ENCODE measurements at places on chromosomes 2 and 18.

DNA sequence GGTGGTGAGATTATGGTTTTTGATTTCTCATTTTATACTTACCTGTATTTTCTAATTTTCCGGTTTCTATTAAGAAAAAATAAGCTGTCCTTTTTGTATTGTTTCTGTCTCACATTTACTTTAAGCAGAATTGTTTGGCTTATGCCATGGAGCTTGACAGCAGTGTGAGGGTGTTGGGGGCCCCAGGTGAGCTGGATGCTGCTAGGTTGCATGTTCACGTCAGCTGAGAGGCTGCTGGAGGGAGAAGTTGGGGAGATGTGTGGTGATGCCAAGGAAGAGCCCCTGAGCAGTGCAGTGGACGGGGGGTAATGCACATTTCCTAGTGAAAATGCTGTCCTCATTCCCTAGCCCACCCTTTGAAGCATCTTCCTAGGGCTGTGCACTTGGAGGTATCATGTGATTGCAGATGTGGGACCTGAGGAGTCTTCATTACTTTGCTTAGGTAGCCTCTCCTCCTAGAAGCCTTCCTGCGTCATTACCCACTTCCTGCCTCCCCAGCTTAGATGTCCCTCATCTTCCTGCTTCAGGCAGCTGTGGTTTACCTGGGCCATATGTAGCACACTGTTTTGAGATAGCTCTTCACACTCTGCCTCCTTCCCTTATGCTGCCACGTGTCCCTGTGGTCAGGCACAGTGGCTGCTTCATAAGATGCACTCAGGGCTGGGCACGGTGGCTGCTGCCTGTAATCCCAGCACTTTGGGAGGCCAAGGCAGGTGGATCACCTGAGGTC, 16.2 kb downstream of the ATG16L1 start:
- DNase-seq: no peak

- no peak for DNase-seq
Measured at GRCh38 chr2:177669625-177670330, 277.2 kb downstream of the AGPS start.

DNA sequence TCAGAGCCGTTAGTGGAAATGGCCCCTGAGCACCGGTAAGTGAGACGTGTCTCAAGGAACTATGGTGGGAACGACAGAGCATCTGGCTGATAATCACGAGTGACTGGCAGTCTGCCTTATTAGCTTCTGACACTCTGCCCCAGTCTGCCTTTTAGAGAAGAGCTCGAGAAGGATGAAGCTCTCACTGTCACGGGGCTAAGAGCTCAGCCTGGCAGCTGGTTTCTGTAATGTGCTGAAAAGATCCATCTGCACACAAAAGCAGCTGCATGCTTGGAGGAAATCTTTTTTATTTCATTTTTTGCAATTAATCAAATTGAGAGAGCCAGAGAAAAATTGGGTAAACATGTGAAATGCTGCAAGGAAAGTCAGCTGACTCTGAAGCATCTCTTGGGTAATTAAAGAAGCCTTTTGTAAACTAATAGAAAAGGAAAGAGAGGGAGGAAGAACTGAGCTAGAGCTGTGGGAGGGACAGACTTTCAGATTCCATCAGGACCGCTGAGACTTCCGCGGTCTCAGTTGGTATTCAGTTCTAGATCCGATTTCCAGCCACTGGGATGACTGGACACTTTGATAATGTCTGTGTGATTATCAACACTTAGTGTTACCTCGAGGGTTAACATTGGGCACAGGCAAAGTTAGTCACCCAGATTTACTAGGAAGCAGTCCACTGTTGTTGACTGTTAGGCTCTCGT, 24.4 kb downstream of the MBP start:
- peak; percentile 79 for DNase-seq

- no peak for DNase-seq
Measured at GRCh38 chr2:8142461-8142860, 539.4 kb upstream of the ID2 start.

DNA sequence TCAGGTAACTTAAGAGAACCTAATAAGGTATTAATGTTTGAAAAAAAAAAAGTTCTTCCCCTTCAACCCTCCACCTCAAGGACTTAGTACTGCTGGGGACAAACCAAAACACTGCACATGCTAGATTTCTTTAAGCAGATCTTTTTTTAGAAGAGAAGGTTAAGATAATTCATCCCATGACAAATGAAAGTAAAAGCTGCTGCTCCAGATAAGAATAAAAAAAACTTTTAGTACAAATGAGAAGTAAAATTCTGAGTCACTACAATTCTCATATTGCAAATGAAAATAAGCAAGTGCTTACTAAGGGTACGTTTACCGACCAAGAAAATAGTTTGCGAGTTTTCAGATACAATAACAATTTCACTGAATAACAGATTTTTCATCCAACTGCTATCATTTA, 8.9 kb downstream of the STAM2 start:
- DNase-seq: no peak

DNA sequence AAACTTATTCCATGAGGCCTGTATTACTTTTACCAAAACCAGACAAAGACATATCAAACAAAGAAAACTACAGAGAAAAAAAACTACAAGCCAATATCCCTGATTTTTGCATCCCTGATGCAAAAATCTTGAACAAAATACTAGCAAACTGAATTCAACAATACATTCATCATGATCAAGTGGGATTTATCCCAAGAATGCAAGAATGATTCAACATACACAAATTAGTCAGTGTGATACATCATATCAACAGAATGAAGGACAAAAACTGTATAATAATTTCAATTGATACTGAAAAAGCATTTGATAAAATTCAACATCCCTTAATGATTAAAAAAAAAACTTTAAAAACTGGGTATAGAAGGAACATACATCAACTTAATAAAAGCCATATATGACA, 106.8 kb downstream of the SLC39A10 start:
- DNase-seq: no peak

- DNase-seq: no peak
Measured at GRCh38 chr2:228902176-228902575, 368.9 kb downstream of the PID1 start.

GRCh38 chr2:143682436-143683055, 553.3 kb downstream of the ARHGAP15 start:
- DNase-seq: no peak

GRCh38 chr18:12408247-12408869, 629 bp downstream of the PRELID3A start:
- no peak for DNase-seq

- DNase-seq: no peak
Measured at GRCh38 chr2:189144700-189145211, 34.8 kb downstream of the COL5A2 start.

DNA sequence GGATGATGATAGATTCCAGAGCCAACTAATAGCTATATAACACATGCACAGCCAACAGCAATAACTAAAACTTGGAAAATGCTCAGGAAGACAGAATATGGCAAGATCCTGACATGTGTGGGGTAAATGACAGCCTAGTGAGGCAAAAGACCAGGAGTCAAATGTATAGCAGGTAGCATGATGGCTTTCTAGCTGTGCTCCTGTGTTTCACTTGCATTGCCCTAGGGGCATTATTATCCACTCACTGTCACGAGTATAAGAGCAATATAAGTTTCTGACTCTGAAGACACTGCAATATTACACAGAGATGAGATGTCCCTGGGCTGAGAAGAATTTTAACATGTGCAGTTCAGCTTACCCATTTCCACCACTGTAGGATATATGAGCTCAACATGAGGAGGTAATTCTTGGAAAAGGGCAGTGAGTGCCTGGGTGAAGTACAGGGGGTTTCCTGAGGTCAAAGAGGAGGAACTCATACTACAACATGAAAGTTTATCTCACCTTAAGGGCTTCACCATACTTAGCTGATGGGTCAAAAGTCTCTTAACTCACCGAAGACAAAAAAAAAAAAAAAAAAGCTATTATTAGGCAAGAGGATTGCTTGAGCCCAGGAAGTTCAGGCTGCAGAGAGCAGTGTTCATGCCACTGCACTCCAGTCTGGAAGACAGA, 1385.6 kb upstream of the SLC39A10 start:
- no peak for DNase-seq

GRCh38 chr18:30387401-30387800, 655.1 kb downstream of the DSC3 start:
- DNase-seq: no peak

- DNase-seq: no peak
Measured at GRCh38 chr18:36298126-36298741, 721 bp downstream of the FHOD3 start.

- DNase-seq: no peak
Measured at GRCh38 chr18:58447402-58448095, 181.3 kb downstream of the ALPK2 start.

- DNase-seq: no peak
Measured at GRCh38 chr2:166520604-166521003, 26.6 kb upstream of the SCN7A start.

- DNase-seq: no peak
Measured at GRCh38 chr2:175170659-175171304, 2.8 kb upstream of the ATF2 start.

DNA sequence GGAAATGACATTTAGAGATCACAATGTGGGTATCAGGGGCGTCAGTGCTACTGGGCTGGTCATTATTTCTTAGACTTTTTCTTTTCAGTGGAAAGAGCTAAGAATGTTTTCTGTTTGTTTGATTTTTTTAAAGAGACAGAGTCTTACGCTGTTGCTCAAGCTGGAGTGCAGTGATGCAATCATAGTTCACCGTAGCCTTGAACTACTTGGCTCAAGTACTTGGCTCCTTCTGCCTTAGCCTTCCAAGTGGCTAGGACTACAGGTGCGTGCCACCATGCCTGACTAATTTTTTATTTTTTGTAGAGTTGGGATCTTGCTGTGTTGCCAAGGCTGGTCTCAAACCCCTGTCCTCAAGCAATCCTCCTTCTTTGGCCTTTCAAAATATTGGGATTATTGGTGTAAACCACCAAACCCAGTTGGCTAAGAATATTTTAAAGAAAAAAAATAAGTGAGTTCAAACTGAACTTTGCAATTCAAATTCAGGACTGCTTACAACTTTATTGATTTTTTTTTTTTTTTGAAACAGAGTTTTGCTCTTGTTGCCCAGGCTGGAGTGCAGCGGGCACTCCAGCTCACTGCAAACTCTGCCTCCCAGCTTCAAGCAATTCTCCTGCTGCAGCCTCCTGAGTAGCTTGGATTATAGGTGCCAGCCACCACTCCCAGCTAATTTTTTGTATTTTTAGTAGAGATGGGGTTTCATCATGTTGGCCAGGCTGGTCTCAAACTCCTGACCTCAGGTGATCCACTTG, 154.2 kb downstream of the MIB1 start:
- DNase-seq: no peak

DNA sequence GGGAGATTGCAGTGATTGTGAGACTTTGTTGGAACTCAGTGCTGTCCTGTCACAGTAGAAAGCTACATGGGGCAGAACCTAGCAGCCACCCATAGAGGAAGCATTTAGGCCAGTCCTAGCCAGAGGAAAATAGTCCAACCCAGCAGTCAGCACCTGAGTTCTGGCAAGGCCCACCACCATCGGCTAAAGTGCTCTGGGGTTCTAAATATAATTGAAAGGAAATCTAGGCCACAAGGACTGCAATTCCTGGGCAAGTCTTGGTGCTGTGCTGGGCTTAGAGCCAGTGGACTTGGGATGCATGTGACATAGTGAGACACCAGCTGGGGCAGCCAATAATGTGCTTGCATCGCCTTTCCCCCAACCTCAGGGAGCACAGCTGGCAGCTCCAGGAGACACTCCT, 28.9 kb upstream of the ACTR2 start:
- DNase-seq: no peak

DNA sequence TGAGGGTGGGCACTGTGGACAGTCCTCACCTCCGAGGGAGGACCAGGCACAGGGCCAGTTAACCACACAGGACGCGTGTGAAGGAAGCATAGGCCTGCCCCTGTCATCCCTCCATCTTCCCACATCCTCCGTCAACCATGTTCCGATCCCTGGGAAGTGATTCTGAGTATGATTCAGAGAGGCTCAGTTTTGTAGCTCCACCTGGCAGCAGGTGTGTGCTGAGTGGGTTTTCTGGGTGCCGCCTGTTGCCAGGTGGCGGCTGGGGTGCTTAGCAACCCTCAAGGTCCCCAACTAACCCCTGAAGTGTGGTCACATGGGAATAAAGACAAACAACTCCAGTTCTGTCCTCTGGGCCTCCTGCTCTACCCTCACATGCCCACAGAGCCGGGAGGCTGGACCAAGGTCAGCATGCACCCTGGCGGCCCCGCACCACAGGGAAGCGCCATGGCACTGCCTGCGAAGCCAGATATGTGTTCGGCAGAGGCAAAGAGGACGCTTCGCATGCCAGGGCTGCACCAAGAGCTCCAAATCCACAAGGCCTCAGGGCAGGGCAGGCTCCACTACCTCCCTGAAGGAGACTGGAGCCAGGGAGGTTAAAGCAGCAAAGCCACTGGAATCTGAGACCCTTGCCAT, 60.0 kb downstream of the ADCY3 start:
- no peak for DNase-seq

DNA sequence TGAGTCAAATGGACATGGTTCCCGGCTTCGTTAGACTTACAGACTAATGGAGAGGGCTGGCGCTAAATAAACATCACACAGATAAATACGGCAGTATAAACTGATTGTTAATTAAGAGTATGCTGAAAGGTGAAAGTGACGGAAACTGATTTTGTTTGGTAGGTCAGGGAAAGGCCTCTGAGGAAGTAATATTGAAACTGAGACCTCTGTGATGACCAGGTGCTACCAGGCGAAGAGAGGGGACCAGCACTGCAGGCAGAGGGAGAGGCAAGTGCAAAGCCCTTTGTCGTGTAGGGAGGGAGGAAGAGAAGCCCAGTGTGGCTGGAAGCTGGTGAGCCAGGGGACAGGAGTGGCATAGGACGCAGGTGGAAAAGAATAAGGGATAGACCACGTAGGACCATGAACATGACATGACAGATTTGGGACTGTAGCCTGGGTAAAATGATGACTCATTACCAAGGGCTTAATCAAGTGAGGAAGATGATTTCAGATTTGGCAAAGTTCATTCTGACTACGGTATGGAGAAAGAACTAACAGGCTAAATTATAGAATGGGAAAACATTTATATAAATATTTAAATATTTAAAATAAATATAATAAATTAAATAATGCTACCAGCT, 433.1 kb downstream of the NCKAP5 start:
- DNase-seq: no peak

DNA sequence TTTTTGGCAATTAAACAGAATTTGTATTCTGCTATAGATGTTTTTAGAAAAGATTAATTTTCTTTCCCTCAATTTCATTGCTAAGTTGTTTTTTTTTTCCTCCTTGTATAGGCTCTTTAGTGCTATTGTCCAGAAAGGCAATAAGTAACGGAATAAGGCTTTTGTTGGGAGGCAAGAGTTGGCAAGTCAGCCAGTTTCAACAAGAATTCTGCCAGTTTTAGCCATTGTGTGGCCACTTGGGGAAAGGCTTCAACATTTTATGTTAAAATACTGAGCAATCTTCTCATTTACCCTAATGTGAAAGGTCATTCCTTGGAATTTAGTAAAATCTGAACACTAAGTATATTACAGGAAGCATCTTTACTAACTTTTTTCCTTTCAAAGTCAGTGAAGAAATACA, 9.6 kb downstream of the CALCRL start:
- DNase-seq: no peak

DNA sequence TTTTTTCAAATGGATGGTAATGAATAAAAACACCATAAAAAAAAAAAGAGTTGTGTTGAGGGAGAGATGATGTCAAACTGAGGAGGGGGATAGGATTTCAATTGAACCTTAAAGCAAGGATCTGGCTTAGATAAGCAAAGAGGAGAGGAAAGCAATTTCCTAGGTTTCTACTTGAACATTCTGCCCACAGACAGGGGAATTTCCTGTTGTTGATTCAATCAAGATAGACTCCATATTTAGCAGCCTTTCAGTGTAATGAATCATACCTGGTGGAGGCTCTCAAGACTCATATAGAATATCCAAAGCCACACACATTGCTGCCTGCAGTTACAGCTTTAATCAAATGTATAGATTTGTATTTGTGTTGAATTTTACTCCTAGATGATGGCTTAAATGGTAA, 294.4 kb upstream of the PIK3C3 start:
- no peak for DNase-seq

Measured in RCC 7860 (cell line).